DMS 273 treated with DMSO at 0.1 percent for 48 hours (cell line): ENCODE measurements at places on chromosomes 2 and 18.

DNA sequence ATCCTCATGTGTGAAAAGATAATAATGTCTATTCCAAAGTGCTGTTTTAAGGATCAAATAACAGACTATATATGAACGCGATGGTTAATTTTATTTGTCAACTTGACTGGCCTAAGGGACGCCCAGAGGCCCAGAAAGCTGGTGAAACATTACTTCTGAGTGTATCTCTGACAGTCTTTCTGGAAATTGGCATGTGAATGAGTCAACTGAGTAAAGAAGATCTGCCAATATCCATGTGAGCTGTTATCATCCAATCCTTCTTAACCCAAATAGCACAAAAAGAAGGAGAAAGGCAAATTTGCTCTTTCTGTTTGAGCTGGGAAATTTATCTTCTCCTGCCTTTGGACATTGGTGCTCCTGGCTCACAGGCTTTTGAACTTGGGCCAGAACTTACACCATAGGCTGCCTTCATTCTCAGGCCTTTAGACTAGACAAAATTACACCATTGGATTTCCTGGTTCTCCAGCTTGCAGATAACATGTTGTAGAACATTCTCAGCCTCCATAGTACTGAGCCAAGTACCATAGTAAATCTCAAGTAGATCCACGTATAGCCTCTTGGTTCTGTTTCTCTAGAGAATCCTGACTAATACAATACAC is 114.7 kb upstream of the DOCK10 start:
- no peak for DNase-seq

GRCh38 chr18:32847691-32848090 is 74.9 kb upstream of the KLHL14 start:
- DNase-seq, result no peak

DNA sequence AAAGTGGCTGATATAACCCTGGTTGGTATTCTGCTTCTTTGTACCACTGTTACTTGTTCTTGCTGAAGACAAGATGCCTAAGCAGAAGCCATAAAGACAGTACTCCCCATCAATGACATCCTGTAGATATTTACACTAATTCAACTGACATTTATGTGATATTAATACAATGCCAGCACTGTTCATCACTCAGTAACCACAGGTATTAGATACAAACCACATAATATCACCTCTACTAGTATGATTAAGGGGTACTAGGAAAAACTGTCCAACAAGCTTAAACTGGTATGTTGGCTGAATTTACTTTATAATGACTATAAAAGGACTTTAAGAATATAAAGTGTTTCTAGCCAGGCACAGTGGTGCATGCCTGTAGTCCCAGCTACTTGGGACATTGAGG is 65.8 kb downstream of the RTN4 start:
- DNase-seq, result no peak

DNA sequence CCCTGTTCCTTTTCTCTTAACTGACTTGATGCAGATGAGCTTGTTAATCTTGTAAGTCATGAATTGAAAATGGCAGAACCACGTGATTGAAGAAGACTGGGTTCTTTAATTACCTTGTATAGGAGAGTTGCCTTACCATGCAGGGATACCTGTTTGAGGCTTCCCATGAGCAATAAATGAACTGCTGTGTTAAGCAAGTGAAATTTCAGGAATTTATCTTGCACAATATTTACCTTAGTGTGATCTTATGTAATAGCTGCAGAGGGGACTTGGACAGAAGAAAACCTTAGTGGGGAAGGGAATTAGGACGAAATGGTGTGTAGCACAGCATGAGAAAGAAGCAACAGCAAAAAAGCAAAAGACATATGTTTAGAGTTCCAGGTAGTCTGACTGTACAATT is 384.0 kb upstream of the TMEFF2 start:
- DNase-seq, result no peak

GRCh38 chr2:71340176-71340575 is 8.6 kb downstream of the ZNF638 start:
- DNase-seq, result no peak

DNA sequence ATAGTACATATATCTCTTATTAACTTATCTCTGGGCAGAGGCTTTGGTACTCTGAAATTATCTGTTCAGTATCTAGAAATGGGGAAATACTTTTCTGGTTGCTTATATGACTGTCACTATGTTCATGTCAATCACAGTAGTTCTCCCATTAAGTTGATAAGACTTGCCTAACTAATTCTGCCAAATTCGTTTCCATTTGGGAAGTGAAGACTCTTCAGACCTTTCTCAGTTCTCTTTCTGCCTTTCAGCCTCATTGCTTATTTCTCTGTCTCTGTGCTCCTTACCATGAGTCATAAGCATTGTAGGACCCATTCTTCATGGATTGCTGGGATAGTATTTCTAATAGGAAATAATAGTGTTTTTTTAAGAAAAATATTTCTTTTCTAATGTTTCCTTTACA is 113.5 kb downstream of the PHLPP1 start:
- no peak for DNase-seq

DNA sequence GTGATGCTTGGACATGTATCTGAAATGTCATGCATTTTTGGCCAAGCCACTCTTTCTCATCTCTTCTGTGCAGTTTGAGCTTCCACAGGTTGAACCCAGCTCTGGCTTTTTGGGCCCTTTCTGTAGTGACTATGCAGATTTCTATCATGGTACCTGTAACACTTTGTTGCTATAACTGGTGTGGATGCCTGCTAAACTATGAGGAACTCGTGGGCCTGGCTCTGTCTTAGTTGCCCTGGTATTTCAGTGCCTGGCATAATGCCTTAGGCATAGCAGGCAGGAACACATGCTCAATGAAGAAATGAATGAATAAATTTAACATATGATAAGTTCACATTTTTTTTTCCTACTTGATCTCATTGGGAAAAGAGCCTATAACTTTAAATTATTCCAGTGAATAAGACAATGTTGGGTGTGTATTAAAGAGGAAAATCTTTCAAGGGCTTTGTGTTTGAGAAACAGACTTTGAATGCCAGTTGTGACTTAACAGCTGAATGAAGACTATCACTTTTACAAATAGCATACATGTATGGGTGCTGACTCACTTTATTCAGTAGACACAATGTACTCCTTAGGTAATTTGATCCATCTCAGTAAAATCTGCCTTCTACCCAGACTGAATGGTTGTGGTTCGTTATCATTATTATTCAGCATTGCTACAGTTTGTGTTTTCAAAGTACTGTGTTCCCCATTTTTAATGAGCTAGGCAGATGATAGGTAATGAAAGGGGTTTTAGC is 86.4 kb upstream of the MAP4K3 start:
- no peak for DNase-seq

GRCh38 chr2:15159751-15160177 is 401.4 kb downstream of the NBAS start:
- DNase-seq, result peak; percentile 31

GRCh38 chr2:179268277-179268925 is 3.8 kb upstream of the SESTD1 start:
- no peak for DNase-seq

- DNase-seq, result no peak
Observed at GRCh38 chr2:15668611-15669305, 77.1 kb downstream of the DDX1 start.

GRCh38 chr2:149164827-149165226 is 126.3 kb downstream of the LYPD6B start:
- no peak for DNase-seq

GRCh38 chr18:57559314-57559713 is 27.2 kb downstream of the FECH start:
- DNase-seq, result no peak

- peak; percentile 20 for DNase-seq
Observed at GRCh38 chr2:138373993-138374408, 127.6 kb upstream of the SPOPL start.

GRCh38 chr18:24657444-24657842 is 197.0 kb downstream of the HRH4 start:
- peak; percentile 53 for DNase-seq

DNA sequence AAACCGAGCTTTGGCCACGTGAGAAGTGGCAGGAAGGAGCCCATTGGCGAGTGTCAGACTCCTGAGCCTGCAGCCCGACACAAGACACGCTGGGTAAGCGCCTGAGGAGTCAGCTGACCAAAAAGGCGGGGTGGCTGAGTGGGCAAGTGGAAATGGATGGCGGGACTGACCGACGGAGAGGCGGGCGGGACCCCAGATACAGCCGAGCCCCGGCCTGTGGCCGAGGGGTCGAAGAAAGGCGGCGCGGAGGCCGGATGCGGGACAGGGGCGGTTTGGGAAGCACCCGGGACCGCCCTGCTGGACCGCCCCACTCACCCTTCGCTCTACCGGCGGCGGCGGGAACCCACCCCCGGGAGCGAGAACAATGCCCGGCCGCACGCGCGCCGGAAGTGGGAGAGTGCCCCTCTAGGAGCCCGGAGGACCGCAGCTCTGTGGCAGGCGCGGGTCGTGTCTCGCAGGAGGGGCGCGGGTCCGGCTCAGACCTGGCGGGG is 22.8 kb downstream of the ZSCAN30 start:
- no peak for DNase-seq

DNA sequence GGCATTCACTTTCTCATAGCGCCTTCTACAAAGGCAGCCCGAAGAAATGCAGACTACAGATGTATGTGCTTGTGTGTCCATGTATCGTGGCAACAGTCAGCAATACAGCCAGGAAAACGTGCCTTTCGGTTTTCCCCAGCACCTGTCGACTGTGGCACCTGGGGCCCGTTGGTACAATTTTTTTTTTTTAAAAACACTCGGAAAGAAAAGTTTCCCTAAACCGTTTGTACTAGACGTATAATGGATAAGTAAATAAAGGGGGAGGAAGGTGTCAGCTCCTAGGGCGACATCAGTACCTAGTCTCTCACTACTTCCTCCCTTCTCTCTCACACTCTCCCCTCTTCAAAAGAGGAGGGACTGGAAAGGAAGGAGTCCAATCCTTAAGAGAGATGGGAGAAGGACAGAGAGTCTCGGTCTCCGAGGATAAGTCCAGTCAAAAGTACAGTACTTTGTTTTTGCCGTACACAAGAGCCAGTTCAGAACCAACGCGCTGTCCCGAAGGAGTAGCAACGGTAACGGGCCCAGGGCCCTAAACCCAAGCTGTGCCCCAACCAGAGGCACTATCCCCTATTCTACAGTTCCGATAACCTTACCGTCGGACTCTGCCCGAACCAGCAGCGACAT is 759 bp downstream of the PPP4R3B start:
- DNase-seq, result peak; percentile 67

DNA sequence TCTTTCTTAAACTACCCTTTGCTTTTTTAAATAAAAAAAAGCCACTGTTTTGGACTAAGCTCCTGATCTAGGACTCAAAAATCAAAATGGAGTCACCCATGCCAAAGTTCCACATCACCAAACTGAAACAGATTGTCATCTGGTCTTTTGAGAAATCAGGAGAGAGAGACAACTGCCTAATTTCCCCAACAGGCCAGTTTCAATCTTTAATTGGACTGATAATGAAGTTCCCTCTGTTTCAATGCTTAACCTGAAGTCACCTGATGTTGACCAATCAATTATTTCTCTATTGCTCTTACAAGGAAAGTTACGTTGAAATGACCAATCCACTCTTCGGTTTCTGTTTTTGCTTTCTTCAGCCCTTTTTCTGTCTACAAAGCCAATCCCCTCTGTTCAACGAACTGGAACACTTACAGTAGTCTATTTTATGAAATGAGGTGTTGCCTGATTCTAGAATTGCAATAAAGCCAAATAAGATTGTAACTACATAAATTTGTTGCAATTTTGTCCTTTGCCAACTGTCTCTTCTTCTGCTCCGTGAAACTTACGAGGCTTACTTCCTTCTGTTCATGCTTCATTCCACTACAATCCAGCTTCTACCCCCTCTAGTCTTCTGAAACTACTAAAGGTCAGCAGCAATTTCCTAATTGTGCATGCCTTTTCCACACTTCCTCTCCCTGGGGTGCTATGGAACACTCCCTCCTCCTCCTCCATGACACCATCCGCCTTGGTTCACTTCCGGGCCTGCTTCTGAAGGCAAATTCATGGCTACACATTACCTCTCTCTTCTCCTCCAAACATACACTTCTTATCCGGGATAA is 95.2 kb upstream of the CD302 start:
- no peak for DNase-seq

- peak; percentile 44 for DNase-seq
Observed at GRCh38 chr18:58117786-58118403, 73.9 kb downstream of the NEDD4L start.

GRCh38 chr2:97701186-97701585 is 12.2 kb upstream of the ZAP70 start:
- DNase-seq, result no peak

GRCh38 chr2:234881413-234882241 is 70.2 kb upstream of the SH3BP4 start:
- DNase-seq, result peak; percentile 73

GRCh38 chr2:182585001-182585400 is 131.1 kb upstream of the DNAJC10 start:
- no peak for DNase-seq

- peak; percentile 55 for DNase-seq
Observed at GRCh38 chr18:25737710-25738311, 352.6 kb downstream of the SS18 start.

GRCh38 chr2:119469131-119469530 is 37.5 kb downstream of the TMEM37 start:
- no peak for DNase-seq

DNA sequence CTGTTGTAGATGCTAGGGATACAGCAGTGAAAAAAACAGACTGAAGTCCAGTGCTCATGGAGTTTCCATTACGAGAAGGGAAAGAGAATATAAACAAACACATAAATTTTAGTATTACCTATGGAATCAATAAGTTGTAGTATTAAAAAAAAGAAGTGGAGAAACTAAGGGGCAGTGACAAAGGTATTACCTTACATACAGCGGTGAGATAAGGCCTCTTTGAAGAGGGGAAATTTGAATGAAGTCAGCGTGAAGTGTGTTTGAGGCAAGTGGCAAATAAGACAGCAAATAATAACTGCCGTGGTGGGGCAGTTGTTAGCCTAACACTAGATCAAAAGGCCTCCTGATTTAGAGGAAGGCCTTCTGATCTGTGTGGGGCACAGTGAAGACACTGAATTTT is 57.9 kb downstream of the TLK1 start:
- no peak for DNase-seq

DNA sequence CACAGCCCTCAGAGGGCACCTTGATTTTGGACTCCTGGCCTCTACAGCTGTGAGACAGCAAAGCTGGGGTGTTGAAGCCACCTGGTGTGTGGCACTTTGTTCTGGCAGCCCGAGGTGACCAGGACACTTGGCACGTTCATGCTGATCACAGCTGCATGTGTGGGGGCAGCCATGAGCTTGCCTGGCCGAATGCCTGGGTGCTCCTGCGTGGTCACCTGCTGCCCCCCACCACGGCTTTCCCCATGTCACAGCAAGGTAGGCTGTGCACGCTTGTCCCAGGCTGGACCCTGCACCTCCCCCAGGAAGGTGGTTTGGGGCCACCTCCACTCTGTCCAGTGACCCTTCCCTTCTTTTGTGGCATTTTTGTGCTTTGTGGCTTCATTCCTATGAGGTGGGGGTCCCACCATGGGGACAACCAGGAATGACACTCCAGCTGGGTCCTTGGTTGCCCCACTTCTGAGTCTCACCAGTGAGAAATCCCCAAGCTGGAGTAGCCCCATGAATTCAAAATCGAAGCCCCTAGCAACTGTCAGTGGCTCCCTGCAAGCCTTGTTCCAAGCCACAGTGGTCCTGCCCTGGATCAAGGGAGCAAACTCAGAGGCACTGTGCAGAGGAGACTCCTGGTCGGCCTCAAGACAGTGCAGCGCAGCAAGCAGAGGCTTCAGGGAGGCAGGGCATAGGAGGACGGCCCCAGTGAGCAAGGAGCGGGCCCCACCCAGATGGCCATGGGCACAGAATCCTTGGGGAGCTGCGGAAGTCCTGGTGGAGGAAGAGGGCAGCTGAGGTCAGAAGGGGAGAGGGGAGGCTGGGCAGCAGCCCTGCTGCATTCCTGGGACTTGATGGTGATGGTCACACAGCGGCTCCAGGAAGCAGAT is 121.4 kb upstream of the HS6ST1 start:
- DNase-seq, result no peak
